ENCODE measurements at places on chromosomes 7 and 10.

DNA sequence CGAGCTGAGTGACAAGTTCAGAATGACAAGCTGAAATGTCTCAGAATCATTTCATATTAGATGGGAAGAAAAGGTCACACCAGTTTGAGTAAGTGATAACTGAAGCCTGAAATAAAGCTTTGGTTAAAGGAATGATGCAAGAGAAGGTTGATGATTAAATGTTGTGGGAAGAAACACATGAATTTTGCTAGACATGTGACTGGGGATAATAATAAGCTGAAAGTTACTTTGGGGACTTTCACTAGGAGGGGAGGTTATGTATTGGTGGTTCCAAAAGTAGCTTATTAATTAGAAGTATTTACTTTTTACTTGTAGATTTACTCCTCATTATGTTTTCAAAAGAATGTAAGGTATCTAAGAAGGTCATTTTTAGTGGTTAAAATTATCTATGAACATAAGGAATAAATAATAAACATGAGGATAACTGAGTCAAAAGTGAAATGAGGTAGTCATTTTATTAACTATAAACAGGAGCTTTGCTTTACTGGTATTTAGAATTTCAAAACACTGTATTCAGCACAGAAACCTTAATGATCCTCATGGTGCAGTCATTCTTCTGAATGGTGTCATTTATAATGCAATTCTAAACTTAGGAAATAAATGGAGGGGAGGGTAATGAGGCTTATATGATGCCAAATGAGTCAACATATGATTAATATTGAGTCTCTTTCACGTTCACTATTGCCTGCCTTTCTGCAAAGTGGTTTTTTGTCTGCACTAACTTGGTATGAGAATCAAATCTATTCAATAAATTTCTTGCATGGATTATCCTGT is 63.7 kb downstream of the PRKG1 start:
- DNase-seq = no peak

DNA sequence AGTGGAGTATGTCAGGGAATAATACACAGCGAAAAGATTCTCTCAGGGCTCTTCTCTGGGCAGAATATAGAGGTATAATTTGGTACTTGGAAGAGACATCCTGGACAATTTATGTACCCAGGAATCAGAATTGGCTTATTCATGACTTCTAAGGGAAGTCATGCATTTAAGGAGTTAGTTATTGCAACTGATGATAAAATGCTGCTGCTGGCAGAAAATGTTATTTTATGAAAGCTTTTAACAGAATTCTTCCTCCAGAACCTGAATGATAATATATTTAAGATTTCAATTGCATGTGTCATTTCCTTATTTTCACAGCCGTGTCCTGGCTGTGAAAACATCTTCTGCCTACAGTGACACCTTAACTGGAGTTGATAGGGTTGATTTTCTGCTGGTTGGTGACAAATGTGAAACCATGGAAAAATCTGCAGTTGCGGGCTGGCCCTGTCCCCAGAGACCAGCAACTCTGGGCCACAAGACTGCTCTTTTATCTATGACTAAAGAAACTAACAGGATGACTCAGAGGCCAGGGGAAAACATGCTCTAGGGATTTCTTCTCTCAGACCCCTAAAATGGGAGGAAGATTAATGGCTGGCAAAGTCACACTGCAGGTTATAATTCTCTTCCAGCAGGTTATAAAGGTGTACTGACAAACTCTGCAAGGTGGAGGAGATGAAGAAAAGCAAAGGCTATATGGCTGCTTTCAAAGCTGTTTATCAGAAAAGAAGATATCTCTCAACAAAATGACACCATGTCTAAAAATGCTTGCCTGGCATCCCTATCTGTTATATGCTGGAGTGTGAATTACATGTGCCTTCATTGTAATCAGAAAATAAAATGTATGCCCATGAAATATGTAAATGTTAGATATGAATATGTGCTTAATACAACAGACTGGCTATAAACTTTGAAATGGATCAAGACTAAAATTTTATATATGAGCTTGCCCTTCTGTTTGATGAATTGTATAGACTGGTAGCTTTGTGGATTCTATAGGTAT is 12.1 kb upstream of the TRUB1 start:
- no peak for DNase-seq

DNA sequence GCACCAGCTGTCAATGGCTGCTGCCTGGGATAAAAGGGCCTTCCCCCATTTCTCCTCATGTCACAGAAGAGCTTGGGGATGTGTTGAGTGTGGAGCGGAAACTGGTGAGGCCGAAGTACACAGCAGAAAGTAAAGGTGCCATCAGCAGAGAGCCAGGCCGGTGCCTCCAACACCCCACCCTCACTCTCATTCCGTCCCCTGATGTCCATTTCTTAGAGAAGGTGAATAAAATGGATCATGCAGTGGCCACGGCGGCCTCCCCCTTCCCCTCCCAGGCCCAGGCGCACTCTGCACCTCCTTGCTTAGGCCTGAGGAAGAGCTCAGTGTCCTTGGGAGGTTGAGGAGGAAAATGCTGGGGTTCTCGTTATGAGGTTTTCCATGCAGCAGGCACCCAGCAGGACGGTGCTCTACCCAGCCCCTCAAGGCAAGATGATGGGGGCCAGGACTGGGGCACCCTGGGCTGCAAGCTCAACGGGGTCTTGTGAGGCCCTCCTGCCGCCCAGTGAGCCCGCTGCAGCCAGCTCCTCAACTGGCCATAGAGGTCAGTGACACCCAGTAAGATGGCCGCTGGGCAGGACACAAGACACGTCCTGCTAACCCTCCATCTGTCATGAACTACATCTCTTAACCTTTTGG is 163.9 kb downstream of the ADARB2 start:
- no peak for DNase-seq

GRCh38 chr7:101179117-101179516 is 976 bp downstream of the NAT16 start:
- DNase-seq = no peak

GRCh38 chr7:34016876-34017275 is 111.5 kb downstream of the BMPER start:
- DNase-seq = no peak

- no peak for DNase-seq
Measured at GRCh38 chr7:17130281-17131059, 168.0 kb upstream of the AHR start.

DNA sequence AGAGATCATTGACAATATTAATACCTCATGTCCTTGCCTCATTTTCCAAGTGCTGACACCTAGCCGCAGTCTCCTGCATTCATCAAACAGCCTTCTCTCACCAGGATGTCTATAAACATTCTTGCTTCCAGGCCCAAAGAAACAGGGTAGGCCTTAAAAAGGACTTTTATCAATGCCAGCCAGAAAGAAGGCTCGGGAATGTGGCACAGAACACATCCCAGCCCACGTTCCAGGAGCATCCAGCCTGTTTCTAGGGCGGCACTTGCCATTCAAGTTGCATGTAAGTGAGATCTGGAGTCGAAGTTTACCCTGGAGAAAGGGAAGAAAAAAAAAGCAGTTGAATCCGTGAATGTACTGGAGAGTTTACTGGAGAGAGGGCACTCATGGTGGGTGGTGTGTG is 1083.1 kb downstream of the KCNMA1 start:
- DNase-seq = no peak

GRCh38 chr7:15555381-15555859 is 6.4 kb downstream of the AGMO start:
- DNase-seq = no peak

DNA sequence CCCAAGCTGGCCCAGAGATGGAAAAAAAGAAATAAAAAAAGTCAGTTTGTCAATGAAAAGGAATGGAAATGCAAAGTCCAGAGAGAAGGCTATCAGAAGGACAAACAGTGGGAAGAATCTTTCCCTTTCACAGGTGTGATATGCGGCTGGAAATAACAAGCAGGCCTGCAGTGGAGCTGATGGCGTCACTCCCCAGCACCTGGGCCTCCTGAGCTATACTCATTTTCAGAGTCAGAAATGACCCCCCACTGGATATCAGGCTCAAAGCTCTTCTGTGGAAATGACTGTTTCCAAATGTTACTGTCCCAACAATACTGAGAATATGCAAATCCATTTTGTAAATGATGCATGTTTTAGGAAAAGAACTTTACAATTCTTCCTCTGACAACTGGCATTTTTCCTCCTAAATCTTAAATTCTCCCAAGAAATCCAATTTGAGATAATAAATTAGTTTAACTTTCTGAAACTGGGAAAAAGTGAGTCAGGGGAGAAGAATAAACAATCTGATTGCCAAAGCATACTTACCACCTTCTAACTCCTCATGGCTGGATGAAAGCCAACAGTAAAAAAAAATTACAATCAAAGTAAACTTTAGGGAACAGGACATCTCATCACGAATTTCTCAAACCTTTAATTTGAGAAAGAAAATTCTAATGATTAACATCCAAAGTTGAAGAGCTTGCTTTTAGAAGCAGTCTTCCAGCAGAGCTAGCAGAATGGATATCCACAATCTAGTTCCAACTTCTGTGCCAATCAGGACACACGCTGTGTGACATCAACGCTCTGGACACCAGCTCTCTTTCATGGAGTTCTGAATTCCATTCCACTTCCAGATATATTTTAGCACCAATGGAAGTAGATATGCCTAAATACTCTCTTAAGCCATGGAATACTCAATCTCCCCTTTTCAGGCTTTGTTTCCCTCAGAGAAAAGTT is 5.3 kb upstream of the CUZD1 start:
- no peak for DNase-seq

GRCh38 chr10:84543948-84544347 is 215.6 kb downstream of the CCSER2 start:
- no peak for DNase-seq

DNA sequence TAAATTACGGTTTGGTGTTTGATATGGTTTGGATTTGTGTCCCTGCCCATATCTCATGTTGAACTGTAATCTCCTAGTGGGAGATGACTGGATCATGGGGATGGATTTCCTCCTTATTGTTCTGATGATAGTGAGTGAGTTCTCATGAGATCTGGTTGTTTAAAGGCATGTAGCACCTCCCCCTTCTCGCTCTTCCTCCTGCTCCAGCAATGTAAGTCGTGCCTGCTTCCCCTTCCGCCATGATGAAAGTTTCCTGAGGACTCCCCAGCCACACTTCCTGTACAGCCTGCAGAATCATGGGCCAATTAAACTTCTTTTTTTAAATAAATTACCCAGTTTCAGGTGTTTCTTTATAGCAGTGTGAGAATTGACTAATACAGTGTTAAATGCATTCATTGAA is 116.6 kb downstream of the DOCK4 start:
- no peak for DNase-seq

DNA sequence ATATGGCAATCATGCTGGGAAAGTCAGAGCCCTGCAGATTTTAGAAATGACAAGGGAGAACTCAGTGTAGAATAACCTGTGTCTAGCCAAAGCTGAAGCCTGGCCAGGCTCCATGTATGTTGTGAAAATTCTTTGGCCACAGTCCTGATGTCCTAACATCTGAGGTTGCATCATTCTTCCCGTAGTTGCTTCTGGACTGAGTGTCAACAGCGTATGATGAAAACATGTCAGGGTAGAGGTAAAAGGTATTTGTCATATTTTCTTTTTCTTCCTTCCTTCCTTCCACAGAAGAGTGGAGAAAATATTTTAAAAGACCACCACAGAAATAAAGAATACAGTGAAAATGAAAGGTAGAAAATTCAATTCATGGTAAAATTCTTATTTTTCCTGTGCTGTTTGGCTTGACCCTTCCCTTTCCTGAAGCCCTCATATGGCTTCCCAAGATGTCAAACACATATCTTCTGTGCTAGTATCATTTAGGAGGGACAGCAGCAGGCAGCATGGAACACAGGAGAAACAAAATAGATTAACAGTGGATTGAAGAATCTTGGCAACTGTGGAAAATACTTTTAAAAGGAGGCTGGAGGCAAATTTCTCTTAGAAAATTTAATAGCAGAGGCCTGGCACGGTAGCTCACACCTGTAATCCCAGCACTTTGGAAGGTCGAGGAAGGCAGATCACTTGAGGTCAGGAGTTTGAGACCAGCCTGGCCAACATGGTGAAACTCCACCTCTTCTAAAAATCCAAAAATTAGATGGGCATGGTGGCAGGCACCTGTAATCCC is 18.9 kb upstream of the NRBF2 start:
- DNase-seq = no peak

GRCh38 chr10:121078672-121079102 is 227.5 kb downstream of the WDR11 start:
- DNase-seq = no peak

- no peak for DNase-seq
Measured at GRCh38 chr7:4189131-4189570, 492.9 kb upstream of the FOXK1 start.

GRCh38 chr10:125084191-125084613 is 76.2 kb downstream of the CTBP2 start:
- no peak for DNase-seq

- no peak for DNase-seq
Measured at GRCh38 chr7:74290553-74290950, 1.3 kb downstream of the CLIP2 start.

- DNase-seq = no peak
Measured at GRCh38 chr10:131635564-131636015, 265.2 kb upstream of the PPP2R2D start.

- DNase-seq = no peak
Measured at GRCh38 chr7:152587366-152587765, 88.6 kb downstream of the XRCC2 start.

All from CD4-positive, alpha-beta T cell treated with Interleukin-4 for 4 hours (primary cell).